ENCODE measurements at places on chromosomes 1 and 21.

DNA sequence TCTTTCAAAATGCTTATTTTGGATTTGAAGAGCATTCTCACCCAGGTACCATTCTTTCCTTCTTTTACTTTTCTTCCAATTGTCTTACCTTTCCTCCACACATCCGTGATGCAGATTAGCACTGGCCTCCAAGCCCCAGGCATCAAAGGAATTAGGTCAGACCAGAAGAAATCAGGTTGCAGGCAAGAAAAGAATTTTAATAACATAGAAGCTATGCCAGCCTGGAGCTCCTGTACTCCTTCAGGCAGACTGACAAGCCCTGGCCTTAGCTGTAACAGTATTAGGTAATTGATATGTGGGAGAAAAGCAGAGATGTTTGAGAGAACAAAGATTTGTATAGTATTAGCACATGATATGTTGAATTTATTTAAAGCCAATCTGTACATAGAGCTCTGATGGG lies 390.4 kb upstream of the ADGRL2 start:
- DNase-seq, result no peak

DNA sequence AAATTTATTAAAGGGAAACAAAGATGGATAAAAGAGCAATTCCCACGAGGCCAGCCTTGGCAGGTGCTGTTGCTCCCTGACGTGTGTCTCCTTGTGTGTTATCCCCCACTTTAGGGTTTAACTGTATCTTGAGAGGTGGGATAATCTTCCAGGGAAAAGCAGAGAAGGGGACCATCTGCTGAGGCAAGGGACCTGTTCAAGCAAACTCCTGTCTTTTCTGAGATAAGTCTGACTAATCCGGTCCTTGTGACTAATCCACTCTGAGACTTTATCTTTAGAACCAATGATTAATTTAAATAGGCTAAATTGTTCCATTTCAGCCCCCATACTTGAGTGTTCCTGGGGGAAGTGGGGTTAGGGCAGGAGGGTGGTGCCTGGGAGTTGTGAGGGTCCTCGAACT lies 163.6 kb downstream of the CAMTA1 start:
- DNase-seq, result no peak

- no peak for DNase-seq
These were observed 453.1 kb upstream of the ZRANB2 start for GRCh38 chr1:71533950-71534349.

DNA sequence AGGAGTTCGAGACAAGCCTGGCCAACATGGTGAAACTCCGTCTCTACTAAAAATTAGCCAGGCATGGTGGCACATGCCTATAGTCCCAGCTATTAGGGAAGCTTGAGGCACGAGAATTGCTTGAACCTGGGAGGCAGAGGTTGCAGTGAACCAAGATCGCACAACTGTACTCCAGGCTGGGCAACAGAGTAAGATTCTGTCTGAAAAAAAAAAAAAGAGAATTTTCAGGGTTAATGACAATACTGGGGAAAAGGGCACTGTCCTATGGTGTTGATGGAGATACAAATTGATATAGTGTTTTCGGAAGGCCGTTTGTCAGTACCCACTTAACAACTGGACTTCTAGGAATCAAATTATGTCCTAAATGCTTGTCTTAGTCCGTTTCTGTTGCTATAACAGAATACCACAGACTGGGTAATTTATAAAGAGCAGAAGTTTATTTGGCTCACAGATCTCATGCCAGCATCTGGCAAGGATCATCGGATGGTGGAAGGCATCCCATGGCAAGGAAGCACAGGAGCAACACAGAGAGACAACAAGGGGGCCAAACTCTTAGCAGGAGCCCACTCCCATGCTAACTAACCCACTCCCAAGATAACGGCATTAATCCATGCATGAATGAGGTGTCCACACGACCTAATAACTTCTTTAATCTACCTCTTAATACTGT lies 41.3 kb downstream of the ZBTB8A start:
- DNase-seq, result no peak

- no peak for DNase-seq
These were observed 209.7 kb upstream of the VAMP3 start for GRCh38 chr1:7561331-7561921.

DNA sequence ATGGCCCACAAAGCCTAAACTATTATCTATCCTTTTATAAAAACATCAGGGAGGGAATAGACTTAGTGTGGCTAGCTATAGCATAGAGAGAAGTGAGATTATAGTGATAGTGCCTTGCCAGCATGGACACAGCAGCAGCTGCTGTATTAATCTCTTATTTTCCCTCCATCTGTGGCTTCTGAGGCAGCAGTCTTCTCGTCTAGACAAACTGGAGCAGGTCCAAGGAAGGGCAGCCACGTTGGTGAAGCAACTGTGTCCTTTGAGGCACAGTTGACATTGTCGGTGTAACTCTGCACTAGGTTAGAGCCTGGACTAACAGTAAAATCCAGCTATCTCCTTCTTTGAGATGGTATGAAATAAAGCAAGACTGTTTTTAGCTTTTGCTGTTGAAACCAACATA lies 131.3 kb downstream of the CACHD1 start:
- DNase-seq, result no peak

GRCh38 chr1:33381977-33382376 lies 48.9 kb downstream of the PHC2 start:
- DNase-seq, result no peak

- no peak for DNase-seq
These were observed 82.0 kb upstream of the HIVEP3 start for GRCh38 chr1:42000766-42001165.

- peak; percentile 97 for DNase-seq
These were observed 28.4 kb downstream of the TRIM45 start for GRCh38 chr1:117093091-117093534.

GRCh38 chr1:50634251-50634650 lies 211.0 kb upstream of the DMRTA2 start:
- no peak for DNase-seq

DNA sequence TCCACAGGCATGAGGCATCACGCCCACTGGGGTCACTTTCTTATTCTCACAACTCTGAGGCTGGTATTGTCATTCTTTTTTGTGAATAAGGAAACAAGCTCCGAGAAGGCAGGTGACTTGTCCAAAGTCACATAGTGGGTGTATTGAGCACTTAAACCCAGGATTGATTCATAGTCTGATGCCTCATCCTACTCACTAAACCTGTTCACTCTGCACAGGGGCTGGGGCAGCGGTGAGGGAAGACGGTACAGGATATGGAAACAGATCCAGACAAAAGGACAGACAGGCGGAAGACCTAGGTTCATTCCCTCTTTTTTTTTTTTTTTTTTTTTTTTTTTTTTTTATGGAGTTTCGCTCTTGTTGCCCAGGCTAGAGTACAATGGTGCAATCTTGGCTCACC lies 56.6 kb downstream of the NKAIN1 start:
- no peak for DNase-seq
